ENCODE measurements at places on chromosomes 5 and 9. TPM values are rescaled to one million over a fixed set of nuclear protein-coding genes. Genes with fewer than 3 reads are reported as not detected.

The C1QTNF3 gene
- total RNA-seq, result 1.1 TPM

DNA sequence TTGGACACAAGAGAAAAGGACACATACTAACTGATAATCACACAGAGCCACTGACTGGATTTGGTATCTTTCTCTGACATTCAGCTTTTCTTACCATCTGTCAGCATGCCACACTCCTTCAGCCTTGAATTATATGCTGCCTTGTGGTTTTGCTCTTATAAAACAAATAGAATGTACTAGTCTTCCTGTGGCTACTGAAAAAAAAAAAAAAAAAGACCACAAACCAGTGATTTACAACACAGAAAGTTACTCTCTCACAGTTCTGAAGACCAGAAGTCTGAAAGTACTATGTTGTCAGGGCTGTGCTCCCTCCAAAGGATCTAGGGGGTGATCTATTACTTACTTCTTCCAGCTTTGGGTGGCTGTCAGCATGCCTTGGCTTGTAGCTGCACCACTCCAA lies 82.3 kb downstream of the THBS4 start:
- H3K27ac ChIP-seq, result no peak overlapping the region
- H3K36me3 ChIP-seq, result peaks cover 19% of the 10 kb centered on the region
- H3K4me1 ChIP-seq, result no peaks in the 10 kb centered on the region
- no peak for DNase-seq
- no peaks in the 10 kb centered on the region for H3K27me3 ChIP-seq
- no peak overlapping the region for H3K4me3 ChIP-seq

DNA sequence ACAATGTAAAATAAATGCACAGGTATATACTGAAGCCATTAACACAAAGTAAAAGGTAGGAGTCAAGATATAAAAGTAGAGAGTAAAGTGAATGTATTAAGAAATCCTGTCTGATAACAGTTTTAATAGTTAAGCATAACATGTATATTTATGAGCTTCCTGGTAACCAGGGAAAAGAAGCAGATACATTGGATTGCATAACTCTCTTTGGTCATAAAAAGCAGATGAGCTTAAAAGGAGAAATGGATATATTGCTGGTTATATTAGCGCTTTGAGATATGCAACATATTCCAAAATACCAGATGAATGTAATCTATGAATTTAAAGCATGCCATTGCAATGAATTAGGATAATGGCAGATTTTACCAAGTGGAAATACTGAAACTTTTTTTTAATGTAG lies 6.2 kb upstream of the TNFSF8 start:
- H3K36me3 ChIP-seq, result no peaks in the 10 kb centered on the region
- no peaks in the 10 kb centered on the region for H3K4me1 ChIP-seq
- no peak overlapping the region for H3K4me3 ChIP-seq
- no peak overlapping the region for H3K27ac ChIP-seq
- DNase-seq, result no peak
- H3K27me3 ChIP-seq, result peaks cover 23% of the 10 kb centered on the region

- H3K36me3 ChIP-seq, result no peaks in the 10 kb centered on the region
- H3K4me1 ChIP-seq, result no peaks in the 10 kb centered on the region
- H3K4me3 ChIP-seq, result no peak overlapping the region
- no peak for DNase-seq
- no peak overlapping the region for H3K27ac ChIP-seq
Observed at GRCh38 chr9:8287970-8288369, 488.4 kb upstream of the DMAC1 start.

DNA sequence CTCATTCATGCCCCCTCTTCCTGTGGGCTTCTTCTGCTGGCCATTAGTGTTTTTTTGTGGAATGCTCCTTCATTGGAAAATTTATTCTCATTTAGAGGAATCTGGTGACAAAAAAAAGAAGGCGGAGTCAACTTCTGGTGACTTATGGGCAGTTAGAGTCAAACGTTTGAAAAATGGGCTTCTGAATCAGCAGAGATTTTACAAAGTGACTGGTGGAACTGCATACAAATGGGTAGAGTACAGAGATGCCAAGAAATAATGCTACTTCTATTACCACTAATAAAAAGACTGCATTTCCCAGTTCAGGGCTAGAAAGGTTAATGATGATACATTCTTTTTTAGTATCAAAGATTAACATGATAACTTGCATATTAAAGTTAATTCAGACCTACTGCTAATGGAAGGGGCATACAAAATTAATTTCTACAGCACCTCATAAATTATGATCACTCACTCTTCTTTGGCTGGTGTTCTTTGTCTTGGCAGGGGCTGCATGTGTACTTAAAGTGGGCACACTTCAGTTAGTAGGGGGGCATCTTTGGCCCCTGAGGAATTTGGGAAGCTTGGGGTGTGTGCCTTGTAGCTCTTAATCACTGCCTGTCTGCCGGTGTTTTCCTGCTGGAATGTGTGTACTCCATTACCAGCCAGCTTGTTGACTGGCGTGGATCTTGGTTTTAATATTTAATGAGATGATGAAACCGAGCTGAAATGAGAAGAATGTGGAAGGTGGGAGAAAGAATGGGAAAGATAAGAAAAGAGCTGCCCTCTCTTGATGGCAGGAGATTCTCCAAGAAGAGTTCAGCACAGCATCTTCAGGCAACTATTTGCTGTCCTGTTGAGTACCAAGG lies 148.9 kb downstream of the DOCK2 start:
- no peaks in the 10 kb centered on the region for H3K4me1 ChIP-seq
- no peak for DNase-seq
- H3K4me3 ChIP-seq, result no peak overlapping the region
- H3K36me3 ChIP-seq, result no peaks in the 10 kb centered on the region
- no peaks in the 10 kb centered on the region for H3K27me3 ChIP-seq
- no peak overlapping the region for H3K27ac ChIP-seq

DNA sequence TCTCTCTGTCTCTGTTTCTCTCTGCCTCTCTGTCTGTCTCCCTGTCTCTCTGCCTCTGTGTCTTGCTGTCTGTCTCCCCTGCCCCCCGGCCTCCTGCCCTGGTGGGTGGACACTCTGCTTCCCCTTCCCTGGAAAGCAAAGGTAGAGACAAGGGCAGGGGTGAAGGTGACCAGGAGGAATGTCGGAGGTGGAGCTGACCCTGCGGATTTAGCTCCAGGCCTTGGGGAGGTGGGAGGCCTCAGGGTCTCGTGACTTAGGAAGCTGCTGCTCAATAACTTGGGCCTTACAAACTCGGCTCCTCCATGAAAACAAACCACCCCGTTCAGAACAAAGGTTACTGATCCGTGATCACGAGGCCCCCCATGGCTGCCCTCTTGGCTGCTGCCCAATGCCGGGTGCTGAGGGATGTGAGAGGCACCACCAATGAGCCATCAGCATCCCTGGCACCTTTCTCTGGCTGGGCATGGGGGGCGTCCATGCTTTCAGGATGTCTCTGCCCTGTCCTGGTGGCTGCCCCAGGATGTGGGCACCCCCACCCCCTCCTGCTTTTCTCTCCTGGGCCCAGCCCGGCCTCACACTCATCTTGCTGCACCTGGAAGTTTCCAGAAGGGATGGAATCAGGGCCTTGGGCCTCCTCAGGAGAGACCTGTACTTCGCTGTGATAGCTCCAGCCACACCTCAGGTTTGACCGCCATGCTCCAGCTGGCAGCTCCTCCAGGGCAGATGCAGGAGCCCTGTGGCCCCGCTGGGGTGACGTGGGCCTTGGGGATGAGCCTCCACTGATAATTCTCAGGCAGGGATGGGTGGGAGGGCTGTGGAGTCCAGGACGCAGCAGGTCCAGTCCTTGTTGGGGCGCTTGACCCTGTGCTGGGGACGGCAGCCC lies 14.8 kb upstream of the SLC6A19 start:
- H3K27ac ChIP-seq, result no peak overlapping the region
- H3K4me3 ChIP-seq, result no peak overlapping the region
- H3K4me1 ChIP-seq, result no peaks in the 10 kb centered on the region
- DNase-seq, result no peak

DNA sequence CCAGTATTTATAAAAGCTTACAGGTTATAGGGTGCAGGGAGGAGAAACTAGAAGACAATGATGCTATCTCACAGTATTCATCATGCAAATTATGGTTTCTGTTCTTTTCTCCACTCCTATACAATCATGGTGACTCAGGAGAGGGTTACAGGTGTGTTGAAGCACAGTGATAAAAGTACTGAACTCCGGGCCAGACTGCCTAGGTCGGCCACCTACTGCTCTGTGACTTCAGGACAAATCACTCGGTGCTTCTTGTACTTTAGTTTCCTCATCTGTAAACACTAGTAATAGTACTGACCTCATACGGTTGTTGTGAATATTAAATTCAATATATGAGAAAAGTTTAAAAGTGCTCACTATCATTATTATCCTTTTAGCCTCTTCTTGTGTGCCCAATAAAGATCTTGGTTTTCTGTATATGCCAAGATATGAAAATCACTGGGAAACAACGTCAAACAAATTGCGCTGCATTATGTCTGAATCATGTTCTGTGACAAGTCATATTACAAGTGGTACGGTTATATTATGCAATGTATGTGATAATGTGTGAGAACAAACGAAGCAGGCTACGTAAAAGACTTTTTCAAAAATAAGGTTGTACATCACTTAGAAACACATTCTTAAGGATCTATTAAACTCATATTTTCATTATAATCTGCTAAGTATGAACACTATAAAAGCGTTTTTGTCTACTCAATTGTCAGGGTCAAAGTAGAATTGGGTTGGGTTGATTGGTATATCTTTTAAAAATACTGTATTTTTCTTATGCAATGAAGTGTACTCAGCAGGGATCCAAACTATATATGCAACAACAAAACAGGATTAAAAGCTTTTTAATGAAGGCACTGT lies 153.3 kb downstream of the EFNA5 start:
- H3K4me3 ChIP-seq, result no peak overlapping the region
- no peak for DNase-seq
- H3K27me3 ChIP-seq, result no peaks in the 10 kb centered on the region

DNA sequence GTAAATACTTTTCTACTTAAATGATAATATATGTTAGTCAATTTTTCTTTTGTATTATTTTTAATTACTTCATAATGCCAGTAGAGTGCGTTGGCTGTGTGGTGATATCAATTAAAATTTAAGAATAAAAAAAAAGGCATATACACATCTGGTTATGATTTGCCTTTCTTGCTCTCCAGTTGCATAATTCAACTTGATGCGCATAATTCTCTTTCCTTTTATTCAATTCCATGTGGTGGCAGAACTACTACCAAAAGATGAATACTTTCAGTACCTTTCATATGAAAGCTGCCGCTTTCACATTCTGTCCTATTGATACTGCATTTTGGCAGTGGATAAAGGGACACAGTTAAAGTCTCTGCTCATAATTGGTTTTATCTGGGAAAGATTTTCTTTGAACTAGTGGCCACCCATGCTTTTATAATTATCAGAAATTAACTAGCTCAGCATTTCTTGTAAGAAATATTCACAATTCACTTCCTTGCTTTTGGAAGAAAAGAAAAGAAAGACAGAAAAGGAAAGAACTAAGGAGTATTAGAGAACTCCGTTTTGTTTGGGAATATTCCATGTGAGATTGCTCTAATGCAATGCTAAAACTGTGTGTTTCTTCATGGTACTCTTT lies 12.3 kb upstream of the ADGRV1 start:
- H3K4me3 ChIP-seq, result no peak overlapping the region
- no peaks in the 10 kb centered on the region for H3K27me3 ChIP-seq
- H3K36me3 ChIP-seq, result peaks cover 8% of the 10 kb centered on the region
- no peak overlapping the region for H3K27ac ChIP-seq
- no peak for DNase-seq

DNA sequence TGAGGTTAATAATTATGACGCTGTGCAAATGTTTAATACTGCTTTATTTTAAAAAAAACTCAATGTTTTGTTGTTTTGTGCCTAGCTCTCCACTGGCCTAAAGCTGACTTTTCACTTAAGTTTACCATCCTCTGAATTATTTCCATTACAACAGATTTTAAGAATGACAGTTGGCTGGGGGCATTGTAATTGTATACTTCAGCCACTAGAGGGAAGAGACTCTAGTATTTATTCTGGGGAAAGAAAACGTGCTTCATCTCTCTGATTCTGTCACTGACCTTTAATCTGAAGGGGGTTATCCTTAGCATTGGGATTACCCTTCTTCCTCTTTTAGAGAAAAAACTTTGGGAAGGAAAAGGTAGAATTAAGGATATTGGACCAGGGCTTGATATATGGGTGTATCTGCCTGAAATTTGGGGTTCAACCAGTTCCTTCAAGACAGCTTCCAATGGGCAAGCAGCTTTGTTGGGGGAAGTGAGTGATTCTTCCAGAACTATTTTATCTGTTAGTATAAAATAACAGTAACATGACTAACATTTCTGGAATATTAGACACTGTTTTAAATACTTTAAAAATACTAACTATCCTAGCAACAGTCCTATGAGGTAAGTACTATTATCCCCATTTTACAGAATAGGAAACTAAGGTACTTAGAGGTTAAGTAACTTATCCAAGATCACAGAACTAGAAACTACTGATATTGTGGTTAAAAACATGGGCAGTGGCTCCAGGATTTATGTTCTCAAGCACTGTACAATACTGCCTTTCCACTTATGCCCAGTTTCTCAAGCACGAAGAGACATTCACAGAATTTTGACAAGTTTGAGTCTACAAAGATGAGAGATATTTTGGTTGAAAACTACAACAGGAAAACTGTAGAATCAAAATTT lies 208.4 kb downstream of the CD180 start:
- H3K36me3 ChIP-seq, result no peaks in the 10 kb centered on the region
- no peaks in the 10 kb centered on the region for H3K4me1 ChIP-seq
- H3K4me3 ChIP-seq, result no peak overlapping the region
- no peak overlapping the region for H3K27ac ChIP-seq
- no peaks in the 10 kb centered on the region for H3K27me3 ChIP-seq

DNA sequence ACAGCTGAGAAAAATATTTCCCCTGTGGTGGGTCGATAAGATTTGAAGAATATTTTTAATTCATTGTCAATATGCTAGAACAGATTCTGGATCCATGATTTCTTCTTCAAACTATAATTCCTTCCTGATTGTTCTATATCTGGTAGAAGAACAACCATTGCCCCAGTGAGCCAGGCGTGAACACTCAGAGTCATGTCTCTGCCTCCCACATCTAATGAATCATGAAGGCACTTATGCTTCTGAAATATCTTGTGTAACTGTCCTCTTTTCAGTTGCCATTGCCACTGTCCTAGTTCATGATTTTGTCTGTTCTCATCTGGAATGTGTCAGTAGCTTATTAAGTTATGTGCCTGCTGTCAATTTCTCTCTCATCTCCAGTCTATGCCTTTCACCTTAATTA lies 40.0 kb downstream of the GABRG2 start:
- no peak overlapping the region for H3K27ac ChIP-seq
- H3K27me3 ChIP-seq, result no peaks in the 10 kb centered on the region
- no peak overlapping the region for H3K4me3 ChIP-seq
- no peaks in the 10 kb centered on the region for H3K4me1 ChIP-seq

- no peak for DNase-seq
- no peak overlapping the region for H3K27ac ChIP-seq
- no peaks in the 10 kb centered on the region for H3K27me3 ChIP-seq
- H3K36me3 ChIP-seq, result peaks cover 6% of the 10 kb centered on the region
- no peak overlapping the region for H3K4me3 ChIP-seq
Observed at GRCh38 chr9:88923653-88924288, 67.5 kb upstream of the S1PR3 start.

Measured in H9 (cell line).